ENCODE measurements at places on chromosomes 5 and 9. TPM values are rescaled to one million over a fixed set of nuclear protein-coding genes. Genes with fewer than 3 reads are reported as not detected.

GRCh38 chr9:128823903-128824406 lies 5.6 kb downstream of the SPOUT1 start:
- no peak for DNase-seq

- no peak for DNase-seq
Measured at GRCh38 chr5:132785365-132785764, 8.3 kb upstream of the SEPTIN8 start.

DNA sequence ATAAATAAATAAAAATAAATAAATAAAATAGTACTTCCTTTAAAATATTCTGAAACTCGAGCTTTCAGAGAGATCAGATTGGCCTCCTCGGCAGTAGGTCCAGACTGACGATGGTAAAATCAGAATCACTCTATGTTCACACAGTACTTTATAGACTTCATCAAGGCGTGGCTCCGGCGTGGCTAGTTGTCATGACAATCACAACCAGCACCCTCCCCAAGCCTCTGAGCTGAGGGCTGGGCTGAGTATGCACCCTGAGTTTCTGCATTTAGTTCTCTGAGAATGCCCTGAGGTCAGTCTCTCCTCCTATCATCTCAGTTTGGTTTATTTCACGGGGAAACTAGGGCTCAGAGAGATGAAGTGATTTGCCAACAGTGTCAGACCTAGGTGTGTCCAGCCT lies 43.3 kb upstream of the BARHL1 start:
- DNase-seq = no peak

GRCh38 chr9:75909776-75910175 lies 19.3 kb downstream of the PCSK5 start:
- no peak for DNase-seq

DNA sequence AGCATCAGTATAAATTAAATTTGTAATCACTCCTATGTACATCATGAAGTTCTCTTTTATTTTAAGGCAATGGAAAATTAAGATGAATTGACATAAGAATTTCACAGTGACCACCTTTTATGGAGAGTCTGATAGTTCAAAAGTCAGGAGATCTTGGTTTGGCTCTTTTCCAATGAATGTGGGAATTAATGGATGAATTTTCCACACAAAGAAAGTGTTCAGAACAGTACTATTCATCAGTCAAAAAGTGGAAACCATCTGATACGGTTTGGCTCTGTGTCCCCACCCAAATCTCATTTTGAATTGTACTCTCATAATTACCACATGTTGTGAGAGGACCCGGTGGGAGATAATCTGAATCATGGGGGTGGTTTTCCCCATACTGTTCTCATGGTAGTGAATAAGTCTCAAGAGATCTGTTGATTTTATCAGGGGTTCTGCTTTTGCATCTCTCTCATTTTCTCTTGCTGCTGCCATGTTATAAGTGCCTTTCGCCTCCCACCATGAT lies 24.5 kb downstream of the CCDC125 start:
- no peak for DNase-seq

BAAT gene
- 0.21 TPM for polyA plus RNA-seq
